Fibroblast of the aortic adventitia (primary cell): ENCODE measurements at places on chromosomes 16 and 17. TPM values are rescaled to one million over a fixed set of nuclear protein-coding genes. Genes with fewer than 3 reads are reported as not detected.

The OR4D1 gene
- not detected in 2 replicates for total RNA-seq

The TEKT5 gene
- 0.09 TPM in 1 of 2 replicates, not detected in the other for total RNA-seq

The P2RX1 gene
- total RNA-seq: not detected in 2 replicates

The CD300E gene
- total RNA-seq: not detected in 2 replicates

The TAF1C gene
- 19.4 and 20.6 TPM in 2 replicates for total RNA-seq

The TBC1D16 gene
- 33.4 and 37.8 TPM in 2 replicates for total RNA-seq

The FAM234A gene
- total RNA-seq: 49.5 and 72.0 TPM in 2 replicates

The FBXW10 gene
- total RNA-seq: under 0.01 TPM in 1 of 2 replicates, not detected in the other

The HSPB9 gene
- total RNA-seq: not detected in 2 replicates

The PARD6A gene
- total RNA-seq: 1.4 TPM in 1 of 2 replicates, not detected in the other

The DLG4 gene
- 2.9 and 11.9 TPM in 2 replicates for total RNA-seq

The FCSK gene
- total RNA-seq: 8.1 and 8.9 TPM in 2 replicates

The DRC3 gene
- total RNA-seq: 0.74 and 1.8 TPM in 2 replicates

The AKTIP gene
- total RNA-seq: 21.7 and 29.6 TPM in 2 replicates

The CEP295NL gene
- 1.5 and 3.3 TPM in 2 replicates for total RNA-seq

The OTOP2 gene
- total RNA-seq: not detected in 2 replicates

The ZNF286A gene
- 33.7 and 86.2 TPM in 2 replicates for total RNA-seq

The COPRS gene
- 97.1 and 202 TPM in 2 replicates for total RNA-seq

The RCVRN gene
- not detected in 2 replicates for total RNA-seq

The WNT3 gene
- total RNA-seq: 0.63 and 0.65 TPM in 2 replicates

The MAP2K4 gene
- 12.9 and 26.5 TPM in 2 replicates for total RNA-seq

The MYH13 gene
- total RNA-seq: not detected in 2 replicates

The TUBB3 gene
- total RNA-seq: 42.3 and 299 TPM in 2 replicates

The NPIPA8 gene
- not detected in 2 replicates for total RNA-seq

The TMEM94 gene
- total RNA-seq: 29.7 and 80.4 TPM in 2 replicates

The GLIS2 gene
- total RNA-seq: 3.3 and 6.6 TPM in 2 replicates

The SYNGR3 gene
- total RNA-seq: 0.98 and 1.4 TPM in 2 replicates

The KLHL10 gene
- total RNA-seq: 0.09 and 0.90 TPM in 2 replicates
